ENCODE measurements at places on chromosomes 7 and 10.

GRCh38 chr10:129694184-129694583 lies 227.1 kb downstream of the MGMT start:
- no peak for DNase-seq

DNA sequence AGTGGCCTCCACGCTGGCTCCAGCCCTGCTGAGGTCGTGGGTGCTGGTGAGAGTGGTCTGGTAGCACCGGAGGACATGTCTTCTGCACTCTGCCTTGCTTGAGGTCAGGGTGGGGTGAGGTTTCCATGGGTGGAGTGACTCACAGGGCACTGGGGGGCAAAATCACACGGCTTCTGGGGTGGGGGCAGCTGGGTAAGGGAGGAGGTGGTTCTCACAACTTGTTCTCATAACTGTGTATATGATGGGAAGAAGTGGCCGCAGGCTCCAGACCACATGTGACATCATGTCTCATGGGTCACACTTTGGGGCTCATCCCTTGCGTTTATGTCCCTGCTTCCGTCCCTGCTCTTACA lies 884 bp upstream of the PRF1 start:
- no peak for DNase-seq

GRCh38 chr10:101308051-101308450 lies 45.9 kb upstream of the BTRC start:
- no peak for DNase-seq

GRCh38 chr7:50792342-50793119 lies 9.8 kb upstream of the GRB10 start:
- peak; percentile 51 for DNase-seq

- no peak for DNase-seq
Measured at GRCh38 chr10:98267069-98267893, 713 bp downstream of the LOXL4 start.

- no peak for DNase-seq
Measured at GRCh38 chr10:63537536-63537935, 16.3 kb downstream of the REEP3 start.

- DNase-seq = no peak
Measured at GRCh38 chr7:5758286-5758685, 23.2 kb downstream of the RNF216 start.

- DNase-seq = no peak
Measured at GRCh38 chr10:1199897-1200721, 143.9 kb downstream of the WDR37 start.

DNA sequence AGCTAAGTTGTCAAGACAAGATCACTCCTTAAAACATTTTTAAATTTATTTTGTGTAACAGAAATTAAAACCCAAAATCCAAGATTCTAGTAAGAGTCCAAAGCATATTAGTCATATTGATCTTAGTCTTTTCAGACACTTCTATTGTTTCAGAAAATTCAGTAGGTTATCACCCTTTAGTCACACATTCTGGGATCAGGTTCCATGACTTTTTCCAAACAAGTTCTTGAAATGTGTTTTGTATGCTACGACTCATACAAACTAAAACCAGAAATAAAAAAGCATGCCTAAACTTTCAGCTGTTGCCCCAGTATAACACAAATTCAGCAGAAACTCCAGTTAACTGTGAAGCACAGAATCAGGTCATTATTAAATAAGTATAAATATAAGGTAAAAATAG lies 10.7 kb downstream of the SEMA3D start:
- peak; percentile 50 for DNase-seq

- no peak for DNase-seq
Measured at GRCh38 chr10:33179067-33179466, 155.4 kb downstream of the NRP1 start.

GRCh38 chr10:26457088-26457487 lies 18.9 kb downstream of the APBB1IP start:
- no peak for DNase-seq

- DNase-seq = no peak
Measured at GRCh38 chr10:78354101-78354500, 320.4 kb downstream of the RPS24 start.

GRCh38 chr10:72637398-72637857 lies 11.5 kb upstream of the MICU1 start:
- DNase-seq = peak; percentile 66

- DNase-seq = no peak
Measured at GRCh38 chr7:81611040-81611439, 158.8 kb downstream of the HGF start.

- no peak for DNase-seq
Measured at GRCh38 chr10:125479059-125479458, 203.9 kb downstream of the TEX36 start.

DNA sequence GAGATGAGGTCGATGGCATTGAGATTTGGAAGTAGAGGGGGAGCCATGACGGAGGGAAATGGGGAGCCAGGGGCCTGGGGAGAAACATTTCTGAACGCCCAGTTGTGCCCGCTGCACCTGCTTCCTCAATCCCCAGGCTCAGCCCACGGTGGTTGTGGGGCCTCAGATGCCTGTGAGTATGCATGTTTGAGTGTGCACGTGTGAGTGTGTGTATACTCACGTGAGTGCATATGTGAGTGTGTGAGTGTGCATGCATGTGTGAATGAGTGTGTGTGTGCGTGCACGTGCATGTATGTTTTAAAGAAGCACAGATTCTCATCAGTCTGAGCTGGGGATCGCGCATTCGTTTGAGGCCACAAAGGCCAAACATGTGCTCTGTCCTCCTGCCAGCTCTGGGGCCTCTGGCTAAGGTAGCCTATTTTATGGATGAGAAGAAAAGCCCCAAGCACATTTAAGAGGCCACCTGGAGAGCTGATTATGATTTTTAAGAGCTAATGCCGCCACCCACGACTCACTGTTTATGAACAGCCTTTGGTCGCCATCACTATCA lies 154.8 kb downstream of the ARHGAP12 start:
- DNase-seq = no peak

DNA sequence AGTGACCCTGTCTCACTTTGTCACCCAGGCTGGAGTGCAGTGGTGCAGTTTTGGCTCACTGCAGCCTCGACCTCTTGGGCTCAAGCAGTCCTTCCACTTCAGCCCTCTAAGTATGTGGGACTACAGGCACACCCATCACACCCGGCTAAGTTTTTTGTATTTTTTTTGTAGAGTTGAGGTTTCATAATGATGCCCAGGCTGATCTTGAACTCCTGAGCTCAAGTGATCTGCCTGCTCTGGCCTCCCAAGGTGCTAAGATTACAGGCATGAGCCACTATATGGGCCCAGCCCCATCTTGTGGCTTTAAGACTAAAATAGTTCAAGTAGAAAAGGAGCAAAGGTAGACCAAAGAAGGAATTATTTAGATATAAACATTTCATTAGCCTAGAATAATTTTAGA lies 65.5 kb downstream of the MLLT10 start:
- DNase-seq = no peak

DNA sequence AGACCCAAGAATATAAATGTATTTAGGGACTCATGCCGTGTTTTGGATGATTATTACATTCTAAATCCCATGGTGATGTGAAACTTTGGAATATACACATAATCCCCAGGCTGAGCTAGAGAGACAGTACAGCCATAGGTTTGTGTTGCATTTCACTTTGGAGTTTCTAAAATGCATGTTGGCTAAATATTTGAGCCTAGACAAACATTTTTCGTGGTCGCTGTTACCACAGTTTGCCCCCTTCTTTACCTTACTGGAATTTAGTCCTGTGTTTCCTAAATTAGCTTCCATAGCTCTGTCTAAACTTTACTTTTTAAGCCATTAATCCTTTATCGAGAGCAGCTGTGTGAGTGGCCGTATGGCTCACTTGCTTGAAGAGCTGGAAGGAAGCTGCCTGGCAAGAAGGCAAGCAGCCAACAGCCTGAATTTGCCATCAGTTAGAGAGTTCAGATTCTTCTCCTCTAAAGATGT lies 192.0 kb downstream of the BICC1 start:
- no peak for DNase-seq

GRCh38 chr10:92291921-92292845 lies 1.2 kb downstream of the MARCHF5 start:
- DNase-seq = peak; percentile 56

- DNase-seq = no peak
Measured at GRCh38 chr10:91616137-91616536, 16.7 kb downstream of the PPP1R3C start.

- no peak for DNase-seq
Measured at GRCh38 chr7:134422008-134422407, 36.9 kb downstream of the AKR1B1 start.

DNA sequence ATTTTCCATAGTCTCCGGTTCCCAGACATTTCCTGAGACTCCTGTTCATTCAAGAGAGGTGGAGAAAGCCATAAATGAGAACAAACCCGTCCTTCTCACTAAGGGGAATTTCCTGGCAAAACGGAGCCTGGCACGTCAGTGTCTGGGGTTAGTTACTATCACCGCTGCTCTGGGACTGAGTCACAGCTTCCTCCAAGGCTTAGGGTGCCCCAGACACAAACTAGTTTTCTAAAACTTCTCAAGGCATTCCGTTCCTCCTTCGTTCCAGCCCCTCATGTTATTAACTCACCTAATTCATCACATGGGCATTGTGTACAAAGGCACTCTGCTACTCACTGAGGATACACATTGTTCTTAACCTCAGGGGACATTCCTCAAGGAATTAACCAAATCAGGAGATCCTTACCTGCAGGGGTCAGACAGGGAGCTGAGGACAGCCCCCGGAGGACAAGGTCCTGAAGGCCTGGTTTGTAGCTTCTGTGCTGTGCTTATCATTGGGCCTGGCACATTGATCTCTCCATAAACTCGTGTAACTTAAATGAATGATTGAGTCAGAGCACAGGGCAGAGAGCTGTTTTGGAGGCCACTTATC lies 103.0 kb upstream of the KLF6 start:
- peak; percentile 89 for DNase-seq

DNA sequence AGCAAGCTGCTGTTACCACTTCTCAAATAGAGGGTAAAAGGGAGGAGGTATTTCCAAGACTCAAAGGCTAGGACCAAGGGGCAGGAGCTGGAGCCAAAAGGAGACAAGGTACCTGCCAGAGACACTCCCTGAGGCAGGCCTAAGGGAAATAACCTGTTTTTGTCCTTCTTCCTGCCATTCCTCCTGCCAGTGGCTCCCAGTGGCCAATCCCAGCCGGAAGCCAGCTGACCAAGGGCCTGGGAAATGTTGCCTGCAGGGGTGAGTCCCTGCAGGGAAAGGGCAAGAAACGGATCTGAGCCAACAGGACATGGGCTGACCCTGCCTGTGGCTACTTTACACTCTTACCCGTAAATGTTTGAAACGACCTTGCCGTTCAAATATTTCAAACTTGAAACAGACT lies 3.5 kb downstream of the CYTH3 start:
- no peak for DNase-seq

- no peak for DNase-seq
Measured at GRCh38 chr10:123229927-123230630, 75.9 kb downstream of the BUB3 start.

DNA sequence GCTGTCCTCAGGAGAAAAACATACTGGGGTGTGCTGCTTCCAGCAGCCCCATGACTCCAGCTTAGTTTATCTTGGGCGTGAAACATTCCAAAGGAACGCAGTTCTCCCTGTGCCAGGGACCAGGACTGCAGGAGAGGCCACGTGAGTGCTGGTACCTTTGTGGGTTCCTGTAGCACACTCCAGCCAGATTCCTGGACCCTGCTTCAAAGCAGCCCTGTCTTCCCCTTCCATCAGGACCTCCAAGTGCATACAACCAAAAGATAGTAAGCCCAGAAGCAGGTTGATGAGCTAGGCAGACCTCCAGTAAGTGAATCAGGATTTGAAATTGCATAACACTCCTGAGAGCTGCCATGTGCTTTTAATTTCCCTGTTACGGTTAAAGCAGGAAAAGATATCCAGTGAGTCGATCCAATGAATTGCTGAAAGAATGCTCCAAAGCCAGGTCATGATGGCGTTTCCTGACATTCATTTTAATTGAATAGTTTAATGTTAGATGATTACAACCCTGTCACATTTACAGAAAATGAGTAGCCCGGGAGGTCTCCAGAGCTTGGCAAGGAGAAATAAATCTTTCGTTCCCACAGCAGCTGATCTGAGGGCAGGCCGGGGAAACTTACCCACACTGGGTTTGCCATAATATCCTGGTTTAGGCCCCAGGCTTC lies 38.9 kb upstream of the CPXM2 start:
- DNase-seq = no peak

GRCh38 chr7:99499371-99499720 lies 735 bp downstream of the ZNF394 start:
- peak; percentile 18 for DNase-seq

- no peak for DNase-seq
Measured at GRCh38 chr10:60541451-60541850, 151.8 kb upstream of the ANK3 start.

GRCh38 chr7:104878577-104878976 lies 135.4 kb upstream of the KMT2E start:
- DNase-seq = no peak

GRCh38 chr7:51139796-51140195 lies 176.8 kb downstream of the COBL start:
- peak; percentile 7 for DNase-seq

DNA sequence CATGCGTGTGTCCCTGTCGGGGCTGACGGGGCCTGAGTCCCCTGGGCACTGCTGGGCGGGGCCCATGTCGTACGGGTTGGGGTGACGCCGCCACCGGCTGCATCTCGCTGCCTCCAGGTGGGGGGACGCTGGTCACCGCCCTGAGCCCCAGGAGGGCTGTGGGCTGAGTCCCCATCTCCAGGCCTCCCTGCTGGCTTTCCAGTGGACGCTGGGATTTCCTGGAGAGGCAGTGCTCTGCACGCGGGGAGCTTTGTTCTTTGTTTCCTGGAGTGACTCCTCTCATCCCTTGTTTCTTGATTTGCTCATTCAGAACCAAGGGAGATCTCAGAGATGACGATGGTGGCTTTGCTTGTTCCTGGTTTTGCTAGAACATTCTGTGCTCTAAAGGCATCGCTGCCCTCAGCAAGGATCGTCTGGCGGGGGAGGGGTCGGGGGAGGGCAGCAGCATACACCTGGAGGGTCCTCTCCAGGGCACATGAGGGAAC lies 21.0 kb downstream of the PWWP2B start:
- no peak for DNase-seq

DNA sequence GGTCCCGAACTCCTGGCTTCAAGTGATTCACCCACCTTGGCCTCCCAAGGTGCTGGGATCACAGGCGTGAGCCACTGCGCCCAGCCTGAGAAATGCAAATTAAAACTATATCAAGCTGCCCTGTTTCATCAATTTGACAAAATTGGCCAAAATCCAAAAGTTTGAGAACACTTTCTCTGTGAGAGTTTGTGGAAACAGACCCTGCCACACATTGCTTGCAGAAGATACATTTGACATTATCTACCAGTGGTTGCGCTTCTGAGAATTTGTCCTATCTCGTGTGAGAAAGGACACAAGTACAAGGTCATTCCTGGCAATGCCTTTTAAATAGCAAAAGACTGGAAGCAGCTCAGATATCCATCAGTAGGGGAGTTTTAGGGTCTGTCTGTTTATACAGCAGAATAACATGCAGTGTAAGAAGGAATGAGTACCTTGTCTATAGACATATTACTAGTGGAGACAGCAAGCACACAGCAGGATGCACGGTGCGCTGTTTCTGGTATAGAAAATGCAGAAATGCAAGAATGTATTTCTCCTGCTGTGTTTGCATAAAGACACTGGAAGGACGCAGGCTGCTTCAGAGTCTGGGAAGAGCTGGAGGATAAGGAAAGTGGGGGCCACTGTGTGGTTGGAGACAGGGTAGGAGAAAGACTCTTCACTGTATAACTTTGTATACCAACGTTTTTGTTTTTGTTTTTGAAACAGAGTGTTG lies 4.3 kb downstream of the LHPP start:
- DNase-seq = no peak

GRCh38 chr10:9243941-9244411 lies 1189.5 kb downstream of the GATA3 start:
- no peak for DNase-seq

- peak; percentile 9 for DNase-seq
Measured at GRCh38 chr10:63667596-63668480, 146.6 kb downstream of the REEP3 start.
